HL-60 (cell line): ENCODE measurements at places on chromosomes 3 and 15.

GRCh38 chr3:4841776-4842440, 137.3 kb upstream of the BHLHE40 start:
- no peak for DNase-seq

DNA sequence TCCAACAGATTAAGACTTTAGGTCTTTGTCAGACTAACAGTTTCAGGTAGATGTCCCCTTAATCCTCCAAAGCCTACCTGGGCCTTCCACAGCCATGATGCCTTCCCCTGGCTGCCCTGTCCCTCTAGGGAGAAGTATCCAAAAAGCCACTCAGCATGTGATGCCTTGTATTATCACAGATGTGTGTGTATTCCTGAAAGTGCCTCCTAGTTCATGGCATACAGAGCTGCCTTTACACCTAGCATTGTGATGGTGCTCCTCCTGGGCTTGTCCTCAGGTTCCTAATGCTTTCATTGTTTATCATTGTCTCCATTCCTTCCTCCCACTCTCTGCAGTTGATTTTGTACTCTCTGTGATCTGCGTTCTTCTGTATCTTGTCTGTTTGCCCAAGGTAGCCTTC, 43.6 kb downstream of the CMSS1 start:
- no peak for DNase-seq

GRCh38 chr15:71052356-71052755, 62.9 kb upstream of the THSD4 start:
- no peak for DNase-seq

DNA sequence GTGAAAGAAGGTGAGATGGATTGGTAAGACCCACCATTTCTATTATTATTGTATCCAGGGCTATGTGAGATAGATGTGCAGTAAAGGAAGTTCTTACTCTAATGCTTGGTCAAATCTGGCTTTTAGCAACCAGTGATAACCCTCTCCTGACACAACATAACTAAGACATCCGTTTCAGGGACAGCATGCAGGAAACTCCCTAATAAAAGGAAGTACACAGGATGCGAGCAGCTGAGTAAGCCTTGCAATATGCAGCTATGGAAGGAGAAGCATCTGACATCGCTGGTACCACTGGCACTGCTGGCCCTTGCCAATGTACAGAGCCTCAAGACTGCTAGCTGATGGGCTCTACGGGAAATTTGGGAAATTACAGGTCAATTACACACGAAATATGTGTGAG, 662.3 kb downstream of the NR2F2 start:
- DNase-seq, result no peak

DNA sequence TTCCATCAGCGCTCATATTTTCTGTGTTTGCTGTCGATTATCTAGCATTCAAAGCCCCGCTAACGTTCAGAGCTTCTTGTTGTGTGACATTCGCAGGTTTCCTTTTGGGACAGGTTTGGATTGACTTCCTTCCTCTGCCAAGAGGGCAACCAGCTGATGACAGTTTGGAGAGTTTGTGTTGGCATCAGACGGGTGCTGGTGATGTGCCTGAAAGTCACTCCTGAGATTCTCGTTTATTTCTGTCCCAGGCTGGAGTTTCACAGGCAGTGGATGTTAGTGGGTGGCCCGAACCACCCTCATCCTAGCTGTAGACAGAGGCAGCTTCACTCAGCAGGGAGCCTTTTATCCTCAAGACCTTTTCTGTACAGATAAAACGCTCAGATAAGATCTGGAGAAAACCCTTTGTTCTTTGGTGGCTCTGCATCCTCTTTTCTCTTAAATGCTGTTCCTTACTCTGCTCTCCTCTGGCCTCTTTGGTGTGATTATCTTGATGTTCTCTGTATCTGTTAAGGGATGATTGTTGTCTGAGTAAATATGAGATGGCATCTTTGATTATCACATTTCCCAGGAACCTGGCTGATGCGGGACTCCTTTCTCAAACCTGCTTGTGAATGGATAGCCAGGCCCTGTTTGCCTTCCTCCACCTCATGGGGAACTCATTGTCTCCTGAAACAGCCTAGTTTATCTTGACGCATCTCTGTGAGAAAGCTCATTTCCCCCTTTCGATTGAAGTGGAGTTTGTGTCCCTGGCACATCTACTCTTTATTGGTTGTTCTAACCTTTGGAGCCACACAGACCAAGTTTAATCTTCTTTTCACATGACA, 35.9 kb downstream of the CGNL1 start:
- no peak for DNase-seq

- DNase-seq, result no peak
These were observed 373.7 kb upstream of the NECTIN3 start for GRCh38 chr3:110697961-110698360.

- no peak for DNase-seq
These were observed at the start of gene SOX2 for GRCh38 chr3:181711325-181712135. SOX2 (plus strand) TSS chr3:181711925; CDS start chr3:181712361, 436 bp downstream.

DNA sequence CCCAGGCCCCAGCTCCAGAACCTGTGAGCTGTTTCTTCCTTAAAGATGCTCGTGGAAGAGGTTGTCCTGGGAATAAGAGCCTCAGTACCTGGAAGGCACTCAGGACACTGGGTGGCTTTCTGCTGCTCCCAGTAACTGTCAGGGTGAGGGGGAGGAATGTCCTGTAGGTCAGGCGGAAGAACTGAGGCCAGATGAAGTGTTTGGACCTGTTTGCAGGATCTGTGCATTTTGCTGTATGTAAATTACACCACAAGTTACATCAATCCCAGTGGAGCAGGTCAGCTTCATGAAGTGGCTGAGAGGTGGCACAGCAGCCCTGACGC, 27.1 kb downstream of the HDAC11 start:
- no peak for DNase-seq

GRCh38 chr3:60579734-60580133, 671.5 kb downstream of the FHIT start:
- DNase-seq, result no peak

- peak; percentile 57 for DNase-seq
These were observed 6.6 kb upstream of the HCLS1 start for GRCh38 chr3:121667333-121667732.

DNA sequence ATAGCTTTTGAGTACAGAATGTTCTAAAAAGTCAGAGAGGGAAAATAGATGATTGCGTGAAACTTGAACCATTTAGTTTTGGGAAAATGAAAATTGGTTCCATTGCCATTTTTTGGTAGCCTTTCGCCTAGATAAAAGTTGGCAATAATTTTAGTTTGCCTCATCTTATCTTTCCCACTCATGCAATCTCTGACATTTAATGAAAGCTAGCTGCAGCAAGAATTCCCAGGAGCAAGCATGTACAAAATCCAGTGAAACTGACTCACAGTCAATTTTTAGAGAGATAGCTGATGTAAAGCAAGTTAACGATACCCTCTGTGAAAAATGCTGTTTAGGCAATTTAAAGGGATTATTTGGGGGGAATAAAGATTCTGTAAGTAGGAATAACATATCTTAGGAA, 797.4 kb downstream of the GRM7 start:
- DNase-seq, result no peak

GRCh38 chr3:47611576-47611975, 32.9 kb upstream of the CSPG5 start:
- no peak for DNase-seq

DNA sequence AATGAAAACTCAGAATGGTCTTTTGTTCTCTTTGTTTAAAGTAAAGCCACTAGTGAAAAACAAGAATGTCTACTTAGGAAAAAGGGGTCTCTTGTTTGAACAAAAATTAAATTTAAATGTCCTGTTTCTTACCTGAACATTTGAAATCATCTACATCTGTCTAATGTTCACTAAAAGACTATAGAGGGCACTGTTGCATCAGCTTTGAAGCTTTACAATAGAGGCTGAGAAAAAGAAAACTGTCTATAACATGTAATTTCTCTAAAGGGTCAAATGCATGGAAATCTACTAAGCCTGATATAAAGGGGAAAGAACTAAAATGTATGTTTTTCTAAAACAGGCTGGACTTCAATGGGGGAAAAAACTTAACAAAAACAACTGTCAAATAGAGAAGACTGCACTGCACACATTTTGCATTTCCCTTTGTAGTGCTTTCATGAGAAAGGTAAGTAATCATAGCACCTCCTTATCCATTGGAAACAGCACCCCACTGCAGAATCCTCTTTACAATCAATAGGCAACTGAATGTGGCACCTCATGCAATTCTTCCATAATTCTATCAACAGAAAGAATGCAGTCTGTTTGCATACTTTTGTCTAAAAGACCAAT, 26.3 kb downstream of the DPH6 start:
- DNase-seq, result peak; percentile 5

GRCh38 chr3:57757642-57758297, 1.7 kb downstream of the SLMAP start:
- peak; percentile 28 for DNase-seq

- no peak for DNase-seq
These were observed 476 bp downstream of the IP6K2 start for GRCh38 chr3:48716508-48716981.

GRCh38 chr3:58353722-58354553, 21.2 kb downstream of the PXK start:
- DNase-seq, result peak; percentile 89

DNA sequence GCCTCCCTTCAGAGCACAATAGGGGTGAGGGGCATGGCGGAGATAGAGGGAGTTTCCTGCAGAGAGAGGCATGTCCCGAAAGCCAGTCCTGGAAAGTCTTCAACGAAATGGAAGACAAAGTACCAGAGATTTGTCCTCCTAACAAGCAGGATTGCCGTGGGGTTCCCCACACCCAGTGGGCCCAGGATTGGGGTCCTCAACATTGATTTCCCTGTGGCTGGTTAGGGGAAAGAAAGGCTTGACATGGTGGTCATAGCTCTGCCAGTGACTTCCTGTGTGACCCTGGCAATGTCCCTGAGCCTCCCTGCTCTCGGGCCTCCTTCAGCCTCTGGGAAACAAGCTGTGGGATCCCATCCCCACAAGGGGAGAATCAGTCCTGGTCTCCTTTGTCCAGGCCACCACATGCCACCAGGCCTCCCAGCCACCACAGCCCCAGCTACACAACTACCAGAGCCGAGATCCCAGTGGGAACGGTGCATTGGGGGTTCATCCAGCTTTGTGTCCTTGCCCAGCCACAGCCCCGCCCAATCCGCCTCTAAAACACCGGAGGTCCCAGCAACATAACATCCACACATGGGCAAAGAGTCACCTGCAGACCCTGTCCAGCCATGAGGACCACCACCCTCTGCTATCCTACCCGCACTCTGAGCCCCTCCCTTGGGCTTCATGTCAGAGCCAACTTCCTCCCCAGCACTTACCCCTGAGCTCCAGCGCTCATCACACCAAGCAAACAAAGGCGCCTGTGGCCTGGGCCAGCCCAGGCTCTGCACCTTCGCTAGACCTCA, 63.0 kb downstream of the ADAMTS17 start:
- DNase-seq, result no peak

GRCh38 chr15:46452297-46452820, 817.5 kb downstream of the SQOR start:
- DNase-seq, result no peak

DNA sequence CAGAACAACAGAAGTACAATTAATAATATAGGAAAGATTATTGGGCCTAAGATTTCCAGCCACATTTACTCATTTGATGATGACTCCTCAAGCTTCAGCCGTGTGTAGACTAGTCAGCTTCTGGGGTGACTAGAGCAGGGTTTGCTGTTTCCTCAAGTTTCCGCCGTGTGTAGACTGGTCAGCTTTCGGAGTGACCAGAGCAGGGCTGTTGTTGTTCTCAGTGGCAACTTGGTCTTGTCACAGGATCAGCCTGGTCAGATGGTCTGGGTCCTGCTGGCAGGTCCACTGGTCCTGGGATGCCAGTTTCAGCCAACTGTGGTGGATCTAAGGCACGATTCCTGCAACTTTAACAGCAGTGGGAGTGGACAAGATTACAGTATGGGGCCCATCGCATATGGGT, 21.8 kb upstream of the NOX5 start:
- DNase-seq, result no peak

GRCh38 chr15:75578173-75578947, 755 bp downstream of the PTPN9 start:
- peak; percentile 54 for DNase-seq

GRCh38 chr3:78154521-78155186, 1114.8 kb downstream of the ROBO2 start:
- DNase-seq, result no peak

DNA sequence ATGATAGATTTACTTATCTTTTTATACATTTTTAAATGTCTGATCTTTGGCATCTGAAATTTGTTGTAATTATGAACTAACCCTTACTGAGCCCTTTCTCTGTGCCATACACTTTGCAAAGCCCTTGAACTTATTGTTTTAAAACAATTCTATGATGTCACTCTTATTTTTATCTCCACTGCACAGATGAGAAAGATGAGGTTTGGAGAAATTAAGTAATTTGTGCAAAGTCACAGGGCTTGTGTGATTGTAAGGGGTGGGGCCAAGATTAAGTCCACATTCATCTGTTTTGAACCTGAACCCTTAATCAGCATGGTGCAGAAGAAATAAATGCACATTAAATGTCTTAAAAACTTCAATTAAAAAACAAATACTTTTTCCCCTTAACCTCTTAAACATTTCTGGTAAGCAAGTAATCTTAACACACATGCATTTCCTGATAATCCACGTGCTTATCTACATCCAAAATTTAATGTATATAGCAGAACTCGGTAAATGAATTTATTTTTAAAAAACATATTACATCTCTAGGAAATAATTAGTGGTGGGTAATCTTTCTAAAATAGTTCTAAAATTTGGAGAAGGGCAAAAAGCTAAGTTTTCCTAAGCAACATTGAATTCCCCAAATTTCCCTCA, 189.8 kb upstream of the TBC1D5 start:
- DNase-seq, result no peak

- DNase-seq, result no peak
These were observed 4.6 kb downstream of the DPP8 start for GRCh38 chr15:65512807-65513416.

- peak; percentile 7 for DNase-seq
These were observed 1.5 kb downstream of the CRYBG3 start for GRCh38 chr3:97823046-97824004.

DNA sequence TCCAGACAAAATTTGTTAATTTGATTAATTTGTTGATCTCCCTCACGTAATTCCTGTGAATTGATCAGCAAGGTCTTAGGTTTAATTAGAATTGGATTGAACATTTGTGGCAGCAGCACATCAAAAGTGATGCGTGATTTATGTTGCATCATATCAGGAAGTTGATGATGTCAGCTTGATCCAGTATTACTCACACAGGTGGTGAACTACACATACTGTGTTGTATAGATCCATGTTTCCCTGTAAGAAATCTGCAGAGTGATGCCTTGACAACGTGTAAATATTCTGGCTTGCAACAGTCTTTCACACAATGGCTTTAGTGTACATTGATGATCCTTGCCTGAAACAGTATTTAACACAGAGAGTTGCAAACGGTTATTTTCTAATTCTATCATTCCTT, 200.4 kb downstream of the ADAMTSL3 start:
- no peak for DNase-seq

DNA sequence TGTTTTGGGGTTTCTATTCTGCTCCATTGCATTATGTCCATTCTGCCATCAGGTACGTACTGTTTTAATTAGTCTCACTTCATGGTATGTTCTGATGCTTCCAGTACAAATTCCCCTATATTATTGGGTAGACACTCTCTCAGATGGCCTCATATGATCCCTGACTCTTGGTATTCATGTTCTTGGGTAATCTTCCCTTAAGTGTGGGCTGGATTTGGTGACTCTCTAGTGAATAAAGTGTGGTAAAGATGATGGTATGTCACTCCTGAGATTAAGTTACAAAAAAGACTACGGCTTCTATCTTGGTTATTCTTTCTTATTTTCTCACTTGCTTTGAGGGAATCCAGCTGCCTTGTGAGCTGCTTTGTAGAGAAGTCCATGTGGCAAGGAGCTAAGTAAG, 89.6 kb upstream of the TBC1D5 start:
- no peak for DNase-seq

- no peak for DNase-seq
These were observed 12.9 kb downstream of the HEG1 start for GRCh38 chr3:125042725-125043406.

GRCh38 chr15:88932271-88932874, 19.2 kb upstream of the MFGE8 start:
- no peak for DNase-seq
